Esophagus squamous epithelium (tissue), 5 donors: ENCODE measurements at places on chromosomes 16 and 17. TPM values are rescaled to one million over a fixed set of nuclear protein-coding genes. Genes with fewer than 3 reads are reported as not detected.

ESRP2 gene
- total RNA-seq = 111 TPM

DNA sequence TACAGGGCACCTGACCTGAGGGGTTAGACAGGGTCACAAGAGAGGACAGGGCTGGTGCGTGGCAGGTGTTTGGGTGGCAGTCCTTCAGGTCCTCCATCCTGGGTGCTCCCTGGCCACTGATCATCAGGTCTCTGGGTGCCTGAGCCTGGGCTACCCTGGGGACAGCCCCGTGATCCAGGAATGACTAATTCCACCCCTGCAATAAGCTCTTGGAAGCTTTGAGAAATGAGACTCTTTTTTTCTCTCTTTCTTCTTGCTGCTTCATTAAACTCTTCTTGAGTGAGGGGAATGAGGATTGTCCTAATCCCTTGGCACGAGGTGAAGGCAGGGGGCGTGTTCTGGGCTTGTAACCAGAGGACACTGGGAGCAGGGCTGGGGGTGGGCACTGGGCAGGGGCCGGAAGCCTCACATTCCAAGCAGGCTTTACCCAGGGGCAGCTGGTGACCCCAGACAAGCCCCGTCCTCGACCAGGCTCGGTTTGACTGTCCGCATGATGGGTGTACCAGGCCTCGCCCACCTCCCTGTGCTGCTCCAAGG, 21.4 kb upstream of the SPNS2 start:
- H3K36me3 ChIP-seq = no peaks in the 10 kb centered on the region
- H3K27ac ChIP-seq = no peak overlapping the region

ABCC11 gene
- total RNA-seq = 0.09 TPM

DNA sequence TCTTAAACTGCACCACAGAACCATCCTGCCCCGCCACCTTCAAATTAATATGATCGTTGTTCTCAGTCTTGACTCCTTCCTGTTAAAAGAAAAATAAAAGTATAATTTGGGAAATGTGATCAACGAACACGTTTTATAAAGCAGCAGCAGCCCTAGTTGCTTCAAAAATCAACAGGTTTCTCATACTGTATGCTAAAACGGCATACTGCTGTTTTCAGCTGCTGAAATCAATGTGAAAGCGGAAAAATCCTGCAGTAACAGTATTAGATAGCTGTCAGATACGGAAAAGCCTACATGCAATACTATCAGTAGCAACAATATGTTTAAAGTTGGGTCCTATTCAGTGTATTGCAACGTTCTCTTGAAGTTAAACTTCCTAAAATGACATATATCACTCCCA, 1.6 kb downstream of the SUMO2 start:
- no peaks in the 10 kb centered on the region for H3K36me3 ChIP-seq
- H3K27ac ChIP-seq = peak overlapping the region; percentile 100
- peak overlapping the region; percentile 89 for H3K4me3 ChIP-seq
- no peak for DNase-seq
- peaks cover 24% of the 10 kb centered on the region for H3K4me1 ChIP-seq

- H3K4me1 ChIP-seq = no peaks in the 10 kb centered on the region
- H3K27me3 ChIP-seq = no peaks in the 10 kb centered on the region
- peaks cover 57% of the 10 kb centered on the region for H3K36me3 ChIP-seq
- H3K4me3 ChIP-seq = no peak overlapping the region
- H3K27ac ChIP-seq = no peak overlapping the region
These were observed 17.8 kb downstream of the CLUH start for GRCh38 chr17:2693561-2694380.

- H3K4me1 ChIP-seq = peaks cover 8% of the 10 kb centered on the region
- H3K27ac ChIP-seq = peak overlapping the region; percentile 52
- no peak overlapping the region for H3K4me3 ChIP-seq
- no peaks in the 10 kb centered on the region for H3K27me3 ChIP-seq
- H3K36me3 ChIP-seq = no peaks in the 10 kb centered on the region
These were observed 72.6 kb downstream of the CLEC16A start for GRCh38 chr16:11016993-11017392.

TMEM100 gene
- 1.1 TPM for total RNA-seq

- DNase-seq = no peak
- H3K36me3 ChIP-seq = no peaks in the 10 kb centered on the region
- H3K4me3 ChIP-seq = no peak overlapping the region
- no peaks in the 10 kb centered on the region for H3K27me3 ChIP-seq
These were observed 8.5 kb upstream of the ANKRD11 start for GRCh38 chr16:89498839-89499238.

XYLT1 gene
- 6.6 TPM for total RNA-seq

- peak overlapping the region; percentile 62 for H3K4me3 ChIP-seq
- H3K27me3 ChIP-seq = no peaks in the 10 kb centered on the region
- H3K36me3 ChIP-seq = no peaks in the 10 kb centered on the region
- peak overlapping the region; percentile 49 for H3K27ac ChIP-seq
These were observed 392 bp upstream of the HID1 start for GRCh38 chr17:74972973-74973328.

- H3K27me3 ChIP-seq = no peaks in the 10 kb centered on the region
- DNase-seq = no peak
- no peak overlapping the region for H3K4me3 ChIP-seq
- H3K27ac ChIP-seq = no peak overlapping the region
These were observed 403 bp upstream of the KRTAP3-1 start for GRCh38 chr17:41009301-41009760.

- no peaks in the 10 kb centered on the region for H3K4me1 ChIP-seq
- no peak overlapping the region for H3K4me3 ChIP-seq
- no peak overlapping the region for H3K27ac ChIP-seq
- H3K36me3 ChIP-seq = no peaks in the 10 kb centered on the region
These were observed 29.5 kb downstream of the NOS2 start for GRCh38 chr17:27770877-27771276.

DNA sequence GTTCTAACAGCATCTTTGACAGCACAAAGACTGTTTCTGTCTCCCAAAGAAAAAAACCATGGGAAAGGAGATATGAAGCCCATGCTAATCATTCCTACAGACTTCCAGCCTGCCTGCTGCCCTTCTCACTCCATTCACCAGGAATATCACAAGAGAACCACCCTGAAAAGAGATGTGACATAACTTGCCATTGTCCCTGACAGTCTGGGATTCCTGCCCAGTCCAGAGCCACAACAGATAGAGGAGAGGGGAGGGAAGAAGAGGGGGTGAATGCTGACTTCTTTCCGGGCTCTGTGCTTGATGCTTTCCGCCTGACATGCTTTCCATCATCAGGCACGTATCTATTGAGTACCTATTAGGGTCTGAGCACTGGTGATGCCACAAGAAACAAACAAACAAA, 31.6 kb upstream of the ASIC2 start:
- no peak overlapping the region for H3K4me3 ChIP-seq
- no peak overlapping the region for H3K27ac ChIP-seq
- H3K4me1 ChIP-seq = no peaks in the 10 kb centered on the region
- H3K36me3 ChIP-seq = no peaks in the 10 kb centered on the region

DNA sequence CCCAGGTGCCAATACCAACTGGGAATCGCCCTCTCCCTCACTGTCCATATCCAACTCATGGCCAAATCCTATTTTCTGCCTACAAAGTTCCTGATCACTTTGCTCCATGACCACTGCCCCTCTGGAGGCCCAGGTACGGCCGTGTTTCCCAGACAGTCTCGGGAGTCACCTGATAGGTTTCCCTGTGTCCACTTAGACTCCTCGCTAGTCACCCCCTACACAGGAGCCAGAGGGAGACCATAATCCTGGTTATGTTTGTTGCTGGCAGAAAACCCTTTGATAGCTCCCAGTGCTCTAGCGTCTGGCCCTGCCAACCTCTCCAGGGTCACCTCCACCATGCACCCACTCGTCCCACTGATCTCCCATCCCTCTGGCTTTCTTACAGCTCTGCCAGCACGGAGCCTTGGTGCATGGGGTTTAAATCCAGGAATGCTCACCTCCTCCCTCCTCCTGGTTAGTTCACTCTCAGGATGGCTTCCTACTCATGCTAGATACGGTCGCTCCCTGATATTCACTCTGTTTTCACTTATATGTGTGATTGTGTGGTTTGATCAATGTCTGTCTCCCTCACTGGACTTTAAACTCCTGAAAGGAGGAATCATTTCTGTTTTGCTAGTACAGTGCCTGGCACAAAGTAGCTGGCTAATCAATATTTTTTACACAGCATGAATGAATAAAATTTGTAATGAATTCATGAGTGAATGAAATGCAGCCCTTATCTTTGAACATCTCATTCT, 7.5 kb upstream of the CALB2 start:
- no peak for DNase-seq
- H3K4me3 ChIP-seq = no peak overlapping the region
- H3K36me3 ChIP-seq = no peaks in the 10 kb centered on the region
- H3K27me3 ChIP-seq = peaks cover 9% of the 10 kb centered on the region

DNA sequence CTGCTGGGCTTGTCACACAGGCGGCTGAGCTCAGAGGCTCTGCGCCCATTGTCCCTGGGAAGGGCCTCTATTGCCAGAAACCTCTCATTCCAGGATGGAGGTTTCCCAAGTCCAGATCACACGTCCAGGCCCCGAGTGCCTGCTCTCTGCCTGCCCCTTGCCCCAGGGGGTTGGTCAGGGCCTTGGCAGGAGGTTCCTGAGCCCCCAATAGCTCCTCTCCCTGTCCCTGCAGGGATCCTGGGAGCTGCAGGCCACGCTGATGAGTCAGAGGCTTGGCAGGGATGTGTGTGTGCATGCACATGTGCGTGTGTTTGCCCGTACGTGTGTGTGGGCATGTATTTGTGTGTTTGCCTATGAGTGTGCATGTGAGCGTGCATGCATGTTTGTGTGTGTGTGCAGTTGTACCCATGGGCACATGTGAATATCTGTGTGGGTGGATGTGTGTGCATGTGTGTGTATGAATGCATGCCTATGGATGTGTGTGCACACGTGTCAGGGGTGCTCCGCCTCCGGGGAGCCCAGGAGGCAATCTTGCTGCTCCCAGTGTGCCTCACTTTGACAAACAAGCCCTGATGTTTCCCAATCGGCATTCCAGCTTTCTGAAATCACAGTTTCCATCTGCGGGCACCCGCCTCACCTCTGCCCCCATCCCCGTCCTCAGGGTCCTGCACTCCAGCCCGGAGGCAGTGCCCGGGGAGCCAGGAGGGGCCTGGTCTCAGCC, 98.4 kb upstream of the GSE1 start:
- peaks cover 30% of the 10 kb centered on the region for H3K4me1 ChIP-seq
- no peak for DNase-seq

- peaks cover 57% of the 10 kb centered on the region for H3K4me1 ChIP-seq
- peaks cover 18% of the 10 kb centered on the region for H3K36me3 ChIP-seq
- peak overlapping the region; percentile 46 for H3K27ac ChIP-seq
- H3K27me3 ChIP-seq = no peaks in the 10 kb centered on the region
- H3K4me3 ChIP-seq = no peak overlapping the region
These were observed 8.4 kb upstream of the LGALS3BP start for GRCh38 chr17:78988152-78988551.

DNA sequence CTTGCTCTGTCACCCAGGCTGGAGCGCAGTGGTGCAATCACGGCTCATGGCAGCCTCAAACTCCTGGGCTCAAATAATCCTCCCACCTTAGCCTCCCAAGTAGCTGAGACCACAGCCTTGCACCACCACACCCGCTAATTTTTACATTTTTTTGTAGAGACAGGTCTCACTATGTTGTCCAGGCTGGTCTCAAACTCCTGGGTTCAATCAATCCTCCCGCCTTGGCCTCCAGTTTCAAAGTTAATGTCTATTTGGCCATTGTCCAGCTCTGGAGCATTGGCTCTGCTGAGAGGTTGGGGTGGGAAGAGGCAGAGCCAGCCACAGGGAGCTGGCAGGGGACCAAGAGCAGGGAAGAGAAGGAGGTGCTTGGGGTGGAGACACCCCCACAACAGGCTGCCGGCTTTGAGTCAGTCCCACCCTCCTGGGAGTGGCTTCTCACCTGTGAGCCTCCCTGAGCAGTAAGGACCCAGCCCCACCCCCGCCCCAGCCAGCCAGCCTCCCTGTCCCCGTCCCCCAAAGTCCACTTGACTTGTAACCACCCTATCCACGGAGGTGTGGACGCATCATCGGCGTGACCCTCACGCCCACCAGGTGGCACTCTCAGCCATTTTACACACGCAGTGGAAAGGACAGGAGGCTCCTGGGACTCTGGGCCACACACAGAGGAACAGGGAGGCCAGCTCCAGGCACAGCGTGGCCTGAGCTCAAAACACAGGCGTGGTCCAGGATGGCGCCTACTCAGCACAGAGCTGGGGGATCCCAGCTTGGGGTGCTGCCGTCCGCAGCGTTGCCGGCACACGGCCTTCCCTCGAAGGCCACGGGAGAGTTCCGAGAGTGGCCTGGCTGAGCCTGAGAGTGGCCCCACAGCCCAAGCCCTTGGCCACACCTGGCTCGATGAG, 22.8 kb upstream of the PVALEF start:
- H3K27me3 ChIP-seq = peaks cover 16% of the 10 kb centered on the region
- H3K4me3 ChIP-seq = no peak overlapping the region
- DNase-seq = no peak
- H3K4me1 ChIP-seq = peaks cover 11% of the 10 kb centered on the region
- H3K36me3 ChIP-seq = no peaks in the 10 kb centered on the region

CTRB2 gene
- not detected for total RNA-seq

- no peaks in the 10 kb centered on the region for H3K27me3 ChIP-seq
- no peaks in the 10 kb centered on the region for H3K36me3 ChIP-seq
- no peak overlapping the region for H3K27ac ChIP-seq
- no peak for DNase-seq
- no peaks in the 10 kb centered on the region for H3K4me1 ChIP-seq
These were observed 15.4 kb upstream of the HSBP1 start for GRCh38 chr16:83792391-83792790.

DNA sequence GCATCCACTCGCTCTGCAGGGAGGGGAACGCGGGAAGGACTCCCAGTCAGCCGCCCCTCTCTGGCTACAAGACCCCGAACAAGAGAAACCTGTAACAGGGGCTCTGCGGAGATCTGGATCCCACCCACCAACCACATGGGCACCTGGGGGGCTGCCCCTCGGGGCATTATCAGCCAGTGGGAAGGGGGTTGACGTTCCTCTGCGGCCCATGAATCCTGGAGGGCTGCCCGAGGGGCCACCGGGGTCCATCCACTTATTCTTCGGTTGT, 1.8 kb upstream of the PCGF2 start:
- peak overlapping the region; percentile 88 for H3K4me3 ChIP-seq
- H3K27ac ChIP-seq = peak overlapping the region; percentile 86
- H3K27me3 ChIP-seq = no peaks in the 10 kb centered on the region
- H3K4me1 ChIP-seq = peaks cover 52% of the 10 kb centered on the region

DNA sequence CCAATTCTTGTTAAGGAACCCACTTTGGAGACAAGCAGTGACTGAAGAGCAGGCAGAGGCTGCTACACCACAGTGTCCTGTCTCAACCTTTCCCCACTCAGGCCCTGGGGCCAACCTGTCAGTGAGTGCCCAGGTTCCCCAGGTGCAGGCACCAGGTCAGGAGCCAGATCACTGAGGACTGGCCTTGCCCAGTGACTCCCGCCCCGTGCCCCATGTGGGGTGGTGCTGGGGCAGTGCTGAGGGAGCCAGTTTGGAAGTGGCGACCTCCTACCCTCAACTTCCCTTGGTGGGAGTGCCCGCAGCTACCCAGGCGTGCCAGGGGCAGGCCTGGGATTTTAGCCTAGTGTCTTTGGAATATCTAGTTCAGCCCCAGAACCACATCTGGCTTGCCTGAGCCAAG, 29.3 kb downstream of the SREBF1 start:
- H3K4me1 ChIP-seq = peaks cover 73% of the 10 kb centered on the region
- peaks cover 54% of the 10 kb centered on the region for H3K36me3 ChIP-seq

MPP2 gene
- 0.61 TPM for total RNA-seq
